ENCODE measurements at places on chromosomes 4 and X. TPM values are rescaled to one million over a fixed set of nuclear protein-coding genes. Genes with fewer than 3 reads are reported as not detected.

Gene SYTL4
- 4.5 TPM for total RNA-seq

Gene TSPYL2
- total RNA-seq: 17.9 TPM

Gene PPP3CA
- 12.2 TPM for total RNA-seq

Gene UGT2A3
- not detected for total RNA-seq

All from neural crest cell (in vitro differentiated cells).